CD4-positive, alpha-beta T cell treated with Interleukin-1 beta for 1 hour (primary cell): ENCODE measurements at places on chromosomes 13 and 19.

DNA sequence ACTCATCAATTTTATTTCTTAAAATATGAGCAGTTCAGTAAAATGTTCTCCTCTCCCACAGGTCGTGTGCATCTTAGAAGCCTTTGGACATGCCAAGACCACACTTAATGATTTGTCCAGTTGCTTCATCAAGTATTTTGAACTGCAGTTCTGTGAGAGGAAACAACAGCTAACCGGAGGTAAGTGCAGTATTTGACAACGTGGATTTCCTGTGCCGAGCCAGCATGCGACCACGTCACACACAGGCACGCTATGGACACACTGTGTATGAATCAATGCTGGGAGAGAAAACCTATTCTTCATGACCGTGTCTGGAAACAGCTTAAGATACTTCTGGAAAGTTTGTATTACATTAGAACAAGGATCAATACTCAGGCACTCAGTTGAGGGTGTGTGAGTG lies 268.5 kb downstream of the MYO16 start:
- DNase-seq = no peak

- DNase-seq = no peak
These were observed 231.2 kb downstream of the ZIC5 start for GRCh38 chr13:99740251-99740979.

DNA sequence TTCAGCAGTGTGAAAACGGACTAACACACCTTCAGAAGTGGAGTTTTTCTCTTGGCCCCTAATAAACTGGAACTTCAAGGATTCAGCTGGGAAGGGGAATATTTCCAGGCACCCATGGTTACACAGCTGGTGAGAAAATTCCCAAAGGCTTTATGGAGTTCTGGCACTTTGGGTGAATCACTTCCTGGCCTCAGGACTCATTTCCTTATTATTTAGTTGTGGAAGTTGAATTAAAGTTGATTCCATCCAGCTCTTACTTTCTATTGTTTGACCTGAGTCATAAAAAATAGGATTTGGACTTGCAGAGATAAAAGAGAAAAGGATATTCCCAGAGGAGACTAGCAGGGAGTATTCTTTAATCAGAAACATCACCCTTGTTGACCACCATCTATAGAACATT lies 882.1 kb downstream of the UQCRFS1 start:
- no peak for DNase-seq

- peak; percentile 61 for DNase-seq
These were observed 75.6 kb upstream of the TM9SF2 start for GRCh38 chr13:99425485-99426341.

DNA sequence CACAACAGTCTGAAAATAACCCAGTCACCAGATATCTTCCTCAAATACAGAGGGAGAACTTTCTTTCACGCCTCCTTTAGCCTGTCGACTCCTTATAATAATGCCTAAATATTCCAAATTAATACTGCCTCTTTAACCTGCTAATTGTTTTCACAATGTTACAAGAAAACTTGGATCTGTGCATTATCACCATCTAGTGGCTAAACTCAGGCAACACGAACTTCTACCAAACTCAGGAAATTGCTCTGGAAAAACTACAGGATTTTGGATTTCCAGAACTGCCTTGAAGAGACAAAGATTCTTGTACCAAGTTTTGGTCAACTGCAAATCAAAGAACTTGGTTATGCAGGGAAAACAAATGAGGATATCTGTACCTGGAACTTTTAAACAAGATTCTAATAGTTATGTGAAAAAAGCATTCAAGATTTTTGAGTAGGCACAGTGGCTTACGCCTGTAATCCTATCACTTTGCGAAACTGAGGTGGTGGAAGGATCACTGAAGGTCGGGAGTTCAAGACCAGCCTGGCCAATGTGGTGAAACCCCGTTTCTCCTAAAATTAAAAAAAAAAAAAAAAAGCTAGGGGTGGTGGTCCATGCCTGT lies 10.8 kb downstream of the CLN5 start:
- DNase-seq = no peak

DNA sequence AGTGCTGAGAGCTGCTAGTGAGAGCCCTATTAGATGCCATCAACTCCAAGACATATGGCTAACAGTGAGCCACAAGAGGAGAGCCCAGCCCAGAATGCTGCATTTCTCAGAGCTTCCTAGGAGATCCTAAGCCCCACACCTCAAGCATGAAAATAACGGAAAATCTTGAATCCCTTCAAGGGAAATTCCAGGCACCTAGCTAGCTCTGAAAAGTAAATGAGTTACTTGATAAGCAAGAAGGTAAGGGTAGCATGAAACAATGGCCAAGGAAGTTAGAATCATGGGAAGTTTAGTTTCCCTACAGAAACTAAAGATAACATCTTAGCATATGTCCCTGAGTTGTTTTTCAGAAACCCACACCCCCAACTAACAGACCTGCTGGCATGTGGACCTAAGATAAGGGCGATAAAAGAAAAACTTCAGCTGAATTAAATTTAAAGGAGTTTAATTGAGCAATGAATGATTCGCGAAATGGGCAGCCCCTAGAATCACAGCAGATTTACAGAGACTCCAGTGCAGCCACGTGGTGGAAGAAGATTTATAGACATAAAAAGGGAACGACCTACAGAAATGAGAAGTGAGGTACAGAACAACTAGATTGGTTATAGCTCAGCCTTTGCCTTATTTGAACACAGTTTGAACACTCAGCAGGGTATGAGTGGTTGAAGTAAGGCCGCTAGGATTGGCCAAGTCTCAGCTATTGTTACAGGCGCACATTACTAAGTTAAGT lies 301.3 kb upstream of the DACH1 start:
- DNase-seq = no peak

DNA sequence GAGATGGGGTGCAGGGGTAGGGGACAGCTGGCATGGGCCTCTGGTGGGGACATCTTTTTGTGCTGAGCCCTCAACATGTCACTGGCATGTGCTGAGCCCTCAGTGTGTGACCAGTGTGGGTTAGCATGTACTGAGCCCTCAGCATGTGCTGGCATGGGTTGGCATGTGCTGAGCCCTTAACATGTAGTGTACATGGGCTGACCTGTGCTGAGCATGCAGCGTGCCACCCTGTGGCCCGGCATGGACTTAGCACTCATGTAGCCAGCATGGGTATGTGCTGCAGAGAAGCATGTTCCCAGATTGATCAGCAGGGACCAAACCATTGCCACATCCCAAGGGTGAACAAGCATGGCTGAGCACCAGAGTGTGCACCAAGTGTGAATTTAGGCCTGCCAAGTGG lies 11.5 kb downstream of the HIPK4 start:
- no peak for DNase-seq

GRCh38 chr13:46527237-46527636 lies 25.7 kb upstream of the LRCH1 start:
- DNase-seq = no peak

- DNase-seq = no peak
These were observed 261 bp downstream of the FARP1 start for GRCh38 chr13:98143157-98143553.

GRCh38 chr13:40192452-40192851 lies 474.0 kb downstream of the FOXO1 start:
- DNase-seq = no peak

DNA sequence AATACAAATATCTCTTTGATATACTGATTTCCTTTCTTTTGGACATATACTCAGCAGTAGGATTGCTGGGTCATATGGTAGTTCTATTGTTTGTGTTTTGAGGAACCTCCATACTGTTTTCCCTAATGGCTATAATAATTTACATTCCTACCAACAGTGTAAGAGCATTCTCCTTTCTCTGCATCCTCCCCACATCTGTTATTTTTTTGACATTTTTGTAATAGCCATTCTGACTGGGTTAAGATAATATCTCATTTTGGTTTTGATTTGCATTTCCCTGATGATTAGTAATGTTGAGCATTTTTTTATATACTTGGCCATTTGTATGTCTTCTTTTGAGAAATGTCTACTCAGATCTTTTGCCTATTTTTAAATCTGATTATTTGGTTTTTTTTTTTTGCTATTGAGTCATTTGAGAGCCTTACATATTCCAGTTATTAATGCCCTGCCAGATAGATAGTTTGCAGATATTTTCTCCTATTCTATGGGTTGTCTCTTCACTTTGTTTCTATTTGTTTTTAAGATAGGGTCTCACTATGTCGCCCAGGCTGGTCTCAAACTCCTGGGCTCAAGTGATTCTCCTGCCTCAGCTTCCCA lies 95.7 kb downstream of the FNDC3A start:
- no peak for DNase-seq

DNA sequence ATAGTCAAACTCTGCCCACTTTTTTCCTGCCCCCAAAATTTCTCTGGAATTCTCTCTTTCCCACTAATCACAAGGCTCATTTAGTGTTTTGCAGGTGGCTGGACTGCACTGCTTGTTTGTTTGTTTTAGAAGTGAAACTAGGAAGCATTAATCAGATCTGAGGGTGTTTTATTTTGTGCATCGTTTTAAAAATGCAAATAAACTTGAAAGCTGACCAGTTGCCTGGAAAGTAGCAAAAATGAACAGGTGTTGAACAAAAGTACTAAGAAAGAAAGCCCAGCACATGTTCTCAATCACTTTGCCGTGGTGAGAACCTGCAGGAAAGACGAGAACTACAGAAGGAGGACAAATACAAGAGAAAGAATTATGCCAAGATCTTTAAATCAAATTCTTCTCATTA lies 365.5 kb downstream of the PCDH9 start:
- no peak for DNase-seq

DNA sequence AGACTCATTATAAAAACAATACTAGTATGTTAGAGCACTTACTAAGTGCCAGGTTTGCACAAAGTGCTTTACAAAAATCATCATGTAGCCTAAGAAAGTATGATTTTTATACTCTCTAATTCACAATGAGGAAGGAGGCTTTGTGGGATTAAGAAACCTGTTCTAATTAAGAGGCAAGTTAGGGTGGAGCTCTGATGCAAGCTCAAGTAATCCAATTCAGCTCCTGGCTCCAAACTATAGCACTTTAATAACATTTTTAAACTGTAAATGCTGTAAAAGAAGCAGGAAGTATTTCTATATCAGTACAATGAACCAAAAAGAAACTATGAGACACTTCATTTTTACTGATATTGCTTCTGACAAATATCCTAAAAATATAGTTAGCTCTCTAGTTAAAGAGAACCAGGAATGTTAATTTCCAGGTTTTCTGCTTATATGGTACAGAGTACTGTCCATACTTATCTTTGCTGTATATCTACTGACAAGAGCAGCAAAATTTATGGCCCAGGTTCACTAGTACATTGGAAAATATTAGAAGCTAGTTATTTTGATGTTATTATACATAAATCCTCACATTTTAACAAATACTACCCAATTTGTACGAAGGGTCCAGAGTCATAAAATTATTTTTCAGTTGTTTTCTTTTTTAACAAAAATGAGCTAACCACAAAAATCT lies 482.0 kb downstream of the DIAPH3 start:
- DNase-seq = no peak

DNA sequence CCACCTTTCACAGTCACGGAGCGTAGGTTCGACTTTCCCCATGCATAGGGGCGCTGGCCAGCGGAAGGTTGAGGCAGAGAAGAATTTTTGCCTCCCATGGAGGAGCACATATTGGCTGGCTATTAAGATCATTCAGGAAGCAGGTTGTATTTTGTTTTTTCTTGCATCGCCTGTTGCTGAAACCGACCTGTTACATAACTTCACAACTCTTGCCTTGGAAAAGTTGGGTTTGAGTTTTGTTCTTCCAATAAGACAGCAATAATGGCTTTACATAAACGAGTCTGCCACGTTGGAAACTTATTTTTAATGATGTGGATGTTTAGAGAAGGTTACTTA lies 1.4 kb downstream of the UPF1 start:
- no peak for DNase-seq

- peak; percentile 40 for DNase-seq
These were observed 2.3 kb downstream of the PPP1R15A start for GRCh38 chr19:48874303-48875135.

DNA sequence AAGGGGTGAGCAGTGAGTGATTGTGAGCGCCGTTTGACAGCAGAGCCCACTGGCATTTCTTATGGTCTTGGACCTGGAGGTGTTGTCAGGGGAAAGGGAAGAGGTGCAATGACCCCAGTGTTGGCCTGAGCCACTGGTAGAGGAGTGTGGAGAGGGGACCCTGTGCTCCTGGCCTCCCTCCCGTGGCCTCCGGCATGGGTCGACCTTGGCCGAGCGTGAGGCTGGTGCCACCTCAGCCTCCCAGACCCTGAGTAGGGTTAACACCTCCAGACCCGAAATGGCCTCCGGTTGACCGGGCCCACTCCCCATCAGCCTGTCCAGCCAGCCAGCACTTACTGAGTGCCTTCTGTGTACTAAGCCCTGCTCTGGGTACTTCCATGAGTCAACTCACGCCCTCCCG lies 6.5 kb downstream of the TRAPPC5 start:
- no peak for DNase-seq

DNA sequence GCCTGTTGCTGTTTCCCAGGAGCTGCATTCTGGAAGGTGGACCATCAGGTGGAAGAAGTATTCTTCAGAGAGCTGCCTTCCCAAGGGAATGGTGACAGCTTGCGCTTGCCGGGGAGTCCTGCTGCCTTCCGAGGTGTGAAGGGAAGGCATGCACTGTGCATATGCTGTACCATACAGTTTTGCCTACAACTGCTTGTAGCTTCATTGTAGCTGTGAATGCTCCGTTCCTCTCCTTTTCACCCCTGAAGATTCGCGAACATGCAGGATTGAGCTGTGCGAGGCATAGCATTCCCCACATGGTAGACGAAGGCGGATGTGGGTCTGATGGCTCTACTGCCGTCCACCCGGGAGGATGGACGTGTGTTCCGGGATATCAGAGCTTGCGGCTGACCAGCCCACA lies 243.2 kb upstream of the TSHZ3 start:
- no peak for DNase-seq
